Large intestine (tissue), 12 donors: ENCODE measurements at places on chromosomes 13 and 19. TPM values are rescaled to one million over a fixed set of nuclear protein-coding genes. Genes with fewer than 3 reads are reported as not detected.

GRCh38 chr19:35781650-35782049 is 6.3 kb downstream of the ARHGAP33 start:
- DNase-seq, result no peak

DNA sequence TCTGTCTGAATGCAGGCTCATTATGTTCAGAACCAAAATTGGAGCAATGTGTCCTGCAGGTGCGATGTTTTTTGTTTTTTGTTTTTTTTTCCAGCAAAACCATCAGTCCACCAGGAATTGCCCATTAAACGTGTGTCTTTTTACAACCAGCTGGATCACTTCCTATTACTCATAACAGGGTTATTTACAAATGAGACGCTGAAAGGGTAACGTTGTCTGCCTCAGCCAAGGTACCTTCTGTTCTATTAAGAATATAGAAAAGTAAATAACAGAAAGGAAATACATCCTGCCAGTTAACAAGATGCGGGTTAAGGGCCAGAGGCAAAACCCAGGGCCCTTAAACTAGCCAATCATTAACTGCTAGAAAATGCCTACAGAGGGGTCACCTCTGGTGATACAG is 590.4 kb downstream of the TBC1D4 start:
- DNase-seq, result no peak

DNA sequence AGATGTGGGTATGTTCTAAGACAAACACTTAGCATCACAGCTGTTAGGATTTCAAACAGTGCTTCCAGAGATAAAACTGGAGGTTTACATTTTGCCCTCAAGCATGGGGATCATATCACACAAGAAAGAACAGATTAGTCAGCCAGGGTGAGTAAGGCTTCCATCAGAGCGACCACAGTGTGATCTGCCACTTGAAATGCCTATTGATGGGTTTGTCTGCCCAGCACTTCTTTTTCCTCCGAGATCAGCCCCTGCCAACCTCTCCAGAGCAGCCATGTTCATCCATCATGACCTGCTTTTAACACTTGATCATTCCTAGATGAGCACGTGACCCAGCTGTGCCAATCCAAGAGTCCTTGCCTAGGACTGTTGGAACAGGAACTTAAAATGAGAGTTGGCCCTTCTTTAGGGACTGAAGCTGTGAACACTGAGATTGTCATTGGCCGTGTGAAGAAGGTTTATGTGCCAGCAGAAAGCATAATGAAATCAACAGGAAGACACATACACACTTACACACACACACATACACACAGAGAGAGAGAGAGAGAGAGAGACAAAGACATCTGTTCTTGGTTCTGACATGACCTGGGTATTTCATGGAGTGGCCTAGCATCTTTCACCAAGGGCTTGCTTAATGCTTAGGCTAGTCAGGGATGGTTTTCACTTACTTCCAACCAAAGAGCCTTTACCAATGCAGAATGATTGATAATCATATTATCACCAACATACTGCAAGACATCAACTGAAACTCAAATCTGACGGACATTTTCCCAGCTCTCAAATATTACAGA is 5.2 kb upstream of the CEBPG start:
- DNase-seq, result no peak

DNA sequence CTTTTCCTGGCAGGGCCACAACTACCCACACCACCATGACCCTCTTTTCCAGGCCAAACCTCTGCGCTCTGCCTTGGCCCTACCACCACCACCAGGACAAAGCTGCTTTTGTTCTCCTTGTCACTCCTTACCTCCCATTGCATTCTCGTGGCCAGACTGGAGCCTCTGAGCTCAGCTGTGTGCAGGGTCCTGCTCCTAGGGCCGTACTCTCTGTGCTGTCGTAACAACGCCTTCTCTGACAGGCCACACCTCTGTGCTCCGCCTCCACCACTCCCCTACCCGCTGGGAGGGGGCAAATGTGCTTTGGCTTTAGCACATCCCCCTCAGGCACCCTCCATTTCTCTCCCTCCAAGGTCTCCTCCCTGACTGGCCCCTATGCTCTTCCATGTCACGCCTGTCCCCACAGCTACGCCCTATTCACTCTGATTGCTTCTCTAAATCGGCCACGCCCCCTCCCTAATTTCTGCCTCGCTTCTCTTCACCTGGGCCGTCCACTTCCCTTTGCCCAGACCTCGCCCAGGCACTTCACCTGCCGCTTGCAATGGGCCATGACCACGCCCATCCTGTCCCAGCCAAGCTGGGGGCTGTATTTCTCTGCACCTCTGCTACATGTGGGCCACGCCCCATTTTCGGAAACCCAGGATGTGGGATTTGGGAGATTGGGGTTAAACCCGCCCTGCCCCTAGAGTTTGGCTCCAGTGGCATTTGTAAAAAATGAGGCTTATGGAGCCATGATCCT is 472.3 kb downstream of the KLF12 start:
- DNase-seq, result no peak

DNA sequence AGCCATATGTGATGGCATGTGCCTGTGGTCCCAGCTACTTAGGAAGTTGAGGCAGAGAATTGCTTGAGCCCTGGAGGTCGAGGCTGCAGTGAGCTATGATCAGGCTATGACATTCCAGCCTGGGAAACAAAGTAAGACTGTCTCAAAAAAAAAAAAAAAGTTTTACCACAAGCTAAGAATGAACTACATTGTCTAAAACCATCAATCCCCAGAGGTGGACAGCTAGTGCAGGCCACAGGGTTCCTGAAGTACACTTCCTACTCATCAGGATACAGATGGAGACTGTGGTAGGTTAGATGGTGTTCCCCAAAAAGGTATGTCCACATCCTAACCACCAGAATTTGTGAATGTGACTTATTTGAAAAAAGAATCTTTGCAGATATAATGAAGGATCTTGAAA is 63.5 kb upstream of the DOCK9 start:
- DNase-seq, result no peak

DNA sequence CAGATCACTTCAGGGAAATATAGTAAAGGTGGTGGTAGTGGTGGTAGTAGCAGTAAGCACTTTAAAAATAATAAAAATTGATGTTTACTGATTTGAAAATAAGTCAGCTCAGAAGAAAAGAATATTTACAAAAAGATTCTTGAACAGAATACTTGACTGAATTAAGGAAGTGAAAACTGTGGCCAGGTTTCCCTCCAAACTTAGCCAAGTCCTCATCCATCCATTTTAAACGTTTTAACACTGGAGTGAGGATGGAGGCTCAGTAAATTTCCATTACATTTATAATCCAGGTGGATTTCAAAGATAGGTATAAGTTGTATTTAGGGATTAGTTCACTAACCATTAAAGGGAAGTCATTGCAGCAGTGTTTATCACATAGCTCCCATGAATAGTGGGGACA is 221.5 kb downstream of the RGCC start:
- no peak for DNase-seq

- no peak for DNase-seq
Measured at GRCh38 chr13:40189898-40190630, 476.4 kb downstream of the FOXO1 start.

DNA sequence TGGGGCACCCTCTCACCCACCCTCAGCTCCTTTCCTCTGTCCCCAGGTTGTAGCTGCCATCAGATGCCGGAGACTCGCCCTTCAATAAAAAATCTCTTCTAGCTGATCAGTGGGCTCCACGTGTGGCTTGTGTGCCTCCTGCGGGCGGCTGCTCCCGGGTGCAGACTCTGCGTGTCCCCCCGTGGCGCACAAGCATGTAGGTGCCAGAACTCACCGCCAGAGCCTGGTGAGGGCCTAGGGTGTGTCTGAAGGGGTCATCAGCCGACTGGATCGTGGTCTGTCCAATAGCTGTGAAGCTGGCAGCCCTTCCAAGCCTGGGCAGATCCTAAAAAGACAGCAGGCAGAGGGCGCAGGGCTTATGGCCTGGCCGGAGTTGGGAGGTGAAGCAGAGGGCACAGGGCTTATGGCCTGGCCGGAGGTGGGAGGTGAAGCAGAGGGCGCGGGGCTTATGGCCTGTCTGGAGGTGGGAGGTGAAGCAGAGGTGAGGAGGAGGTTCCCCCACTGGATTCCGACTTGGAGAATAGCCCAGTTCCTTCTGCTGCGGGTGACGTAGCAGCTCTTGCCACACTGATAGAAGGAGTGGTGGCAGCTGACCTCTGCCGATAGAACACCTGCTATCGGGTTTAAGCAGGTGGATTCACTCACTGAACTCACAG is 11.7 kb downstream of the NOP53 start:
- peak; percentile 62 for DNase-seq

GRCh38 chr13:45191874-45192273 is 9.0 kb downstream of the KCTD4 start:
- DNase-seq, result no peak

DNA sequence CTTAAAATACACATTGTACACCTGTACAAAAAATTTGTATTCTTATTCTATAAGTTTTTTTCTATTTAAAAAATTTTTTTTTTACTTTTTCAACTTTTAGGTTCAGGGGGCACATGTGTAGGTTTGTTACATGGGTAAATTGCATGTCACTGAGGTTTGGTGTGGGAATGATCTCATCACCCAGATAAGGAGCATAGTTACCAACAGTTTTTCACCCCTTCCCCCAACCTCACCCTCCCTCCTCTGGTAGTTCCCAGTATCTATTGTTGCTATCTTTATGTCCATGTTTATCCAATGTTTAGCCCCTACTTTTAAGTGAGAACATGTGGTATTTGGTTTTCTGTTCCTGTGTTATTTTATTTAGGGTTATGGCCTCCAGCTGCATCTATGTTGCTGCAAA is 89.9 kb downstream of the CDK8 start:
- DNase-seq, result no peak

DNA sequence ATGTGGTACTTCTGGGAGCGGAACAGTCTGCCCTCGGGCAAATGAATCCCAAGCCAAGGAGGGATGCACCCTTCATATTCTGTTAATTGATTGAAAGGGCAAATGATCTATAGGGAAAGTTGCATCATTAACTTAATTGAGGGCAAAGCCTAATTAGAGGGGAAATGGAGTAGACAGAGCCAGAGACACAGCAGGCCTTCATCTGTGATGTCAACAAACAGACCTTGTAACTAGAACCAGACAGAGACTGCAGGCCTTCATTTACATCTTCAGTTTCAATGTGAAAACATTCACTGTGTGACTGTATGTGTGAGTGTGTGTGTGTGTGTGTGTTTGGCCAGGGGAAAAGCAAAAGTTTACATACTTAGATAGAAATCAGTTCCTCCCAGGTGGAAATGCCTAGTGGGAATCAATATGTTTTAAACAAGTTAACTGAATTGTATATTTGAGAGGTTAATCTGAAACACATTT is 126.4 kb downstream of the SPRY2 start:
- no peak for DNase-seq

GRCh38 chr13:28493740-28494503 is 1.0 kb downstream of the FLT1 start:
- peak; percentile 13 for DNase-seq

DNA sequence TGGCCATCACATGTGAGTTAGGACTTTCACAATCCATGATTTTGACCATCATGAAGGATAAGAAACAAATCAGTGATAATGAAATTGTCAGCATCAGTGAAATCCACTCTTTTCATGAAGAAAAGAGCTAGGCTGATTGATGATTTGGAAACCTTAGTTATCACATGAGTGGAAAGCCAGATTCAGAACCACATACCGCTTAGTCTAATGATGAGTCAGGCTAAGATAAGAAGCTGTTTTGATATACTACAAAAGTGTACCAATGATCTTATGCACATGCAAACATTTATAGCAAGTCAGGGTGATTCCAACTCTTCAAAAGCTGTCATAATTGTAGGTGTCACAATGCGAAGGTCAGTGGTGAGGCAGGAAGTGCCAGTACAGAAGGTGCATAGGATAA is 519.3 kb downstream of the GPC6 start:
- DNase-seq, result peak; percentile 56

The IFNL1 gene
- polyA plus RNA-seq, result 0.06 TPM

The ETV2 gene
- polyA plus RNA-seq, result 1.5 TPM

The ATP13A1 gene
- 54.1 TPM for polyA plus RNA-seq

The ZNF570 gene
- 5.6 TPM for polyA plus RNA-seq

The CD37 gene
- polyA plus RNA-seq, result 5.9 TPM

The ZNF581 gene
- 29.1 TPM for polyA plus RNA-seq
